ENCODE measurements at places on chromosomes 3 and 15. TPM values are rescaled to one million over a fixed set of nuclear protein-coding genes. Genes with fewer than 3 reads are reported as not detected.

- peaks cover 2% of the 10 kb centered on the region for H3K4me1 ChIP-seq
- no peaks in the 10 kb centered on the region for H3K27me3 ChIP-seq
- H3K27ac ChIP-seq: no peak overlapping the region
- H3K4me3 ChIP-seq: no peak overlapping the region
- no peaks in the 10 kb centered on the region for H3K36me3 ChIP-seq
These were observed 75.2 kb downstream of the LPP start for GRCh38 chr3:188229177-188229576.

DNA sequence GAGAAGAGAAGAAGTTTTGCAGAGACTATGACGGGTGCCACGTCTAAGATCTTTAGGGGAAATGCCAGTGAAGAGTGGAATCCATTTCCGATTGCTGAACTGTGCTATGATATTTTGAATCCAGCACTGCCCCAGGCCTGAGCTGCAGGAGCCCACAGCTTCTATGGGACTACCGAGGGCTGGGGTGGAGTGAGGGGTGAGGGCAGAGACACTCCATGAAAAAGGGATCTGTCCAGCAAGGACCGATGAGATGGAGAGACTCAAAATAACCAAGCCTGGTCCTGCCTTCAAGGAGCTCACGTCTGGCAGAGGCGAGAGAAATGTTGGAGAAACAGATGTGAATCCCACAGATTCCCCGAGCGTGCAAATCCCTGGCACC is 79.8 kb upstream of the MEF2A start:
- H3K4me1 ChIP-seq: peaks cover 6% of the 10 kb centered on the region
- DNase-seq: no peak
- no peaks in the 10 kb centered on the region for H3K27me3 ChIP-seq
- H3K4me3 ChIP-seq: peak overlapping the region; percentile 34

- peaks cover 3% of the 10 kb centered on the region for H3K4me1 ChIP-seq
- no peaks in the 10 kb centered on the region for H3K27me3 ChIP-seq
- H3K4me3 ChIP-seq: no peak overlapping the region
- no peak for DNase-seq
- H3K27ac ChIP-seq: no peak overlapping the region
- H3K36me3 ChIP-seq: no peaks in the 10 kb centered on the region
These were observed 81.3 kb upstream of the ZBED2 start for GRCh38 chr3:111676211-111677006.

DNA sequence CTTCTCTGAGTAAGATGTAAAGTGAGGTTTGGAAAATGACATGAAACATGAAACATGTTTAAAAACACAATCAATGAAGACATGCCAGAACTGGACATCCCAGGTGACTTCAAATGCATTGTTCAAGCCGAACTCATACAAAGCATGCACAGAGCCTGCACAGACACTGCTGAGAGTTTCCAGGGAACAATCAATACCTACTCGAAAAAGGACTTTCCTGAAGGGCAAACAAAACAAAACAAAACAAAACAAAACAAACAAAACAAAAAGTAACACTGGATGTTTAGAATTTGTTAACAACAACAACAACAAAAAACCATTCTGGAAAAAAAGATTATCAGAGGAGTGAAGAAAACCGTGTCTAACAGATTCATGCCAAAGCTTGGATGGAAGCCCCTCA is 10.5 kb upstream of the TM4SF19 start:
- no peak overlapping the region for H3K27ac ChIP-seq
- no peaks in the 10 kb centered on the region for H3K4me1 ChIP-seq
- no peaks in the 10 kb centered on the region for H3K27me3 ChIP-seq
- no peak overlapping the region for H3K4me3 ChIP-seq
- no peak for DNase-seq

DNA sequence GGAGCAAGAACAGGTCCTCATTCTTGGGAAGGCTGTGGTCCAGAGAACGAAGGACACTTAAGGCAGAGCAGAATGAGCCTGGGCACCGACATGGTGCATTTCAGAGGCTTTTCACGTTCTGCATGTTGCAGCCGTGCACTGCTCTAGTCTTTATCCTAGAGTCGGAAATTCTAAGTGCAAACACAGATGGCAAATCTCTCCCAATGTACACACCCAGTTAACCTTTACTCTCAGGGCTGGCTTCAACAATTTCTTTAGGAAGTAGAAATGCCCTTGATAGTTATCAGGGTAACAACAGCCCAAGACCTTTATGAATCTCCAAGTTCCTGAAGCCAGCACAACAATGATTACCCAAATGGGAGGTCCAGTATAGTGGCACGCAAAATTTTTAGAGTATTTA is 39.1 kb upstream of the LRTM1 start:
- no peak overlapping the region for H3K27ac ChIP-seq
- no peaks in the 10 kb centered on the region for H3K4me1 ChIP-seq
- H3K4me3 ChIP-seq: no peak overlapping the region
- DNase-seq: no peak
- H3K36me3 ChIP-seq: no peaks in the 10 kb centered on the region
- H3K27me3 ChIP-seq: no peaks in the 10 kb centered on the region

DNA sequence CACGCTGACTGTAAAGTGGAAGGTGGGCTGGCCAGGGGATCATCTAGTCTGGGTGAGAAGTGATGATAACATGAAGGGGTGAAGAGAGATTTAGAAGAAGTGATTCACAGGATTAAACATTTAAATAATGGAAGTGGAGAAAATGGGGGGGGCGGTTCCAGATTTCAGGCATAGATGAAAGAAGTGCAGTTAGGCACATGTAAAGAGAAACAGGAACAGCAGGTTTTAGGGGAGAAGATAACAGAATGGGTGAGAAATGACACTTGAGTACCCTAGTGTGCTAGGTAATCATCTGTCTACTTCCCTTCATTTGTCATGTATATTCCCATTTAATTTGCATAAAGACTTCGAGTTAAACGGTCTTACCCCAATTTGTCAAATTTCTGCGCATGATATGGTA is 15.3 kb downstream of the B3GNT5 start:
- no peak overlapping the region for H3K4me3 ChIP-seq
- H3K27ac ChIP-seq: no peak overlapping the region
- peaks cover 4% of the 10 kb centered on the region for H3K4me1 ChIP-seq
- H3K27me3 ChIP-seq: no peaks in the 10 kb centered on the region

DNA sequence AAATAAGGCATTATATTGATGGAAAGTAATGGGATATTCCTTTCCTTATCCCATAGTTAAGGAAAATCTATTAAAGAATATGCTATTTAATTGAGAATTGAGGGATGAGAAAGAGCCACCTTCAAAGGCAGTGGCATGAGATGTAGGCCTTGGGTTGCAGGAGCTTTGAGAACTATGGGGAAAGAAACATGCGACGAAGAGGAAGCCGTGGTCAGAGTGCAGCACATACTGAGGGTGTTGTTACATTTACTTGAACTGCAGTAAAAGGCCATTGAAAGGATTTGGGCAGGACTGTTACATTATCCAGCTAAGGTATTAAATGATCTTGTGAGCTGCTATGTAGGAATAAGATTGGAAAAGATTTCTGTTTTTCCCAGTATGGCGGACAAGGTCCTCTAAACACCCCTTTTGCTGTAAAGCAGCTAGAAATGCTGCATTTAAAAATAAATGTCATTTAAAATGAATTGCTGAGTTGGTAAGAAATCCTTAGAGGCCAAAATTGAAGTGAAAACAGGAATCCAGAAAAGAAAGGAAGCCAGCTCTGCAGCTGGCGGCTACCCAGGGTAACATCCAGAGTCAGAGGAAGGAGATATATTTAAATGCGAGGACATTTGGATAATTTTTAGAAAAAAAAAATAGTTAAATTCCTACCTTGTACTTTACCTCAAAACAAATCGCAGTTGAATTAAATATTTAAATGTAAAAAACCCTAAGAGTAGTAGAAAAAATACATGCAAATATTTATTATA is 61.7 kb downstream of the IL1RAP start:
- H3K36me3 ChIP-seq: no peaks in the 10 kb centered on the region
- H3K27me3 ChIP-seq: no peaks in the 10 kb centered on the region
- H3K4me1 ChIP-seq: no peaks in the 10 kb centered on the region
- H3K4me3 ChIP-seq: no peak overlapping the region
- DNase-seq: no peak
- no peak overlapping the region for H3K27ac ChIP-seq

- H3K4me1 ChIP-seq: no peaks in the 10 kb centered on the region
- H3K27me3 ChIP-seq: no peaks in the 10 kb centered on the region
- no peak overlapping the region for H3K4me3 ChIP-seq
- no peak overlapping the region for H3K27ac ChIP-seq
These were observed 121.1 kb downstream of the OXSM start for GRCh38 chr3:25910997-25911396.

GRCh38 chr3:16265455-16265786 is 409 bp downstream of the OXNAD1 start:
- no peaks in the 10 kb centered on the region for H3K27me3 ChIP-seq
- no peaks in the 10 kb centered on the region for H3K36me3 ChIP-seq
- peak overlapping the region; percentile 73 for H3K4me3 ChIP-seq
- H3K27ac ChIP-seq: peak overlapping the region; percentile 59

- H3K4me1 ChIP-seq: no peaks in the 10 kb centered on the region
- no peaks in the 10 kb centered on the region for H3K36me3 ChIP-seq
- no peak overlapping the region for H3K4me3 ChIP-seq
- no peak for DNase-seq
- no peak overlapping the region for H3K27ac ChIP-seq
These were observed 5.6 kb upstream of the RHOV start for GRCh38 chr15:40879609-40880008.

GRCh38 chr3:52084954-52085680 is 28.7 kb upstream of the DUSP7 start:
- H3K4me3 ChIP-seq: no peak overlapping the region
- no peaks in the 10 kb centered on the region for H3K36me3 ChIP-seq
- no peak for DNase-seq
- H3K27ac ChIP-seq: no peak overlapping the region
- no peaks in the 10 kb centered on the region for H3K4me1 ChIP-seq
- H3K27me3 ChIP-seq: no peaks in the 10 kb centered on the region

DNA sequence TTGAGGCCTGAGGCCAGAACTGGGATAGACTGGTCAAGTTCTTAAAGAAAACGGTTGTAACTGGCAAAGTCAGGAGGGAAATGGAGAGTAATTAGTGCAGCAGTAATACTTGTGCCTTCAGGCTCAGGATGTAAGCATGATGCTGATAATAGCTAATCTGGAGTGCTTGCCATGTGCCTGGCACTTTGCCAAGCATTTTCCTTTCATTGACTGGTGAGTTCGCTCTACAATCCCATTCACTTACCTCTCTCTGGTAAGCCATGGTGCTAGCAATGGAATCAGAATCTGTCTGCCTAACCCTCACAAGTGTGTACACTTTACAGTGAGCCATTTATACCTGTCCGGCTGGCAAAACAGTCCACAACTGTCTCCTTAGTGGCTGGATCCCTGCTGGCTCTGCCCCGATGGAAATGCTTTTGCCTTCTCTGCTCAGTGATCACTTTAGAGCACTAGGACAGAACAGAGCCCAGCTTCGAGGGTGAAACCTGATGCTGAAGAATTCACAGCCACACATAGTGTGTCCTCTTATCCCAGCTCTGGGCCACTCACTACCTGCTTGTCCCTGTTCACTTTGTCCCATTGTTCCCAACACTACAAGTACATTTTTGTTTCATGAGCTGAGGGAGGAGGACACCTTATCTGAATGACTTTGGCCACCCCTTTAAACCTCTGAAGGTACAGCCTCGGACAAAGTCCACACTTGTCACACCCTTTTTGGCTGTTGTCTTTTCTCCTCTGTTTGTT is 10.3 kb downstream of the CHP1 start:
- no peak for DNase-seq
- H3K27me3 ChIP-seq: no peaks in the 10 kb centered on the region
- no peak overlapping the region for H3K4me3 ChIP-seq
- H3K4me1 ChIP-seq: no peaks in the 10 kb centered on the region
- no peaks in the 10 kb centered on the region for H3K36me3 ChIP-seq

DNA sequence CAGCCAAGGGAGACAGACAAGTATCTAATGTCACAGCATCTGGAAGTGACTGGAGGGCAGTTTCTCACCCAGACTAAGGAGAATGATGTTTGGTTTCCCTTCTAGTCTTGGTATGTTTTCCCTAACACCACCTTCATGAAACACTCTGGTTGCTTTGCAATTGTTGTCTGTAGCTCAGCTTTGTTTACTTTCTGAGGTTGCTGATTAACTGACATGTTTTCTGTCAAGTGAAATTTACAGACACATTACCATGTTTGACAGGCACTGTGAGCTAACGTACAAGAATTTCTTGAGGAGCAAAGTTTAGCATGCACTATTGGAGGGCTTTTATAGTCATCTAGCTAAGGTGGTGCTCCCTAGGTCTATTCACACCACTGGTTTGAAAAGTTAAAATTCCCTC is 131.6 kb upstream of the NECTIN3 start:
- H3K4me1 ChIP-seq: no peaks in the 10 kb centered on the region
- no peak for DNase-seq
- H3K4me3 ChIP-seq: no peak overlapping the region
- no peak overlapping the region for H3K27ac ChIP-seq

- no peak overlapping the region for H3K4me3 ChIP-seq
- no peak for DNase-seq
- H3K36me3 ChIP-seq: no peaks in the 10 kb centered on the region
- H3K27ac ChIP-seq: no peak overlapping the region
These were observed 30.0 kb downstream of the U2SURP start for GRCh38 chr3:143031327-143031726.

GRCh38 chr3:157436583-157437291 is at the start of gene PTX3:
TSS of gene PTX3 (plus strand) at chr3:157436850. CDS start at chr3:157436934, 84 bp downstream.
- DNase-seq: no peak
- no peak within 1 kb of the TSS for H3K27ac ChIP-seq
- H3K27me3 ChIP-seq: no peaks in the 10 kb centered on the region
- peak within 1 kb of the TSS; percentile 27 for H3K4me3 ChIP-seq

- no peak overlapping the region for H3K27ac ChIP-seq
- DNase-seq: no peak
- H3K36me3 ChIP-seq: no peaks in the 10 kb centered on the region
- H3K4me3 ChIP-seq: no peak overlapping the region
- H3K4me1 ChIP-seq: no peaks in the 10 kb centered on the region
- H3K27me3 ChIP-seq: no peaks in the 10 kb centered on the region
These were observed 67.5 kb downstream of the TIPARP start for GRCh38 chr3:156741935-156742334.

GRCh38 chr15:65937476-65937875 is 68.2 kb downstream of the RAB11A start:
- DNase-seq: no peak
- no peak overlapping the region for H3K4me3 ChIP-seq
- no peaks in the 10 kb centered on the region for H3K27me3 ChIP-seq
- H3K4me1 ChIP-seq: no peaks in the 10 kb centered on the region

DNA sequence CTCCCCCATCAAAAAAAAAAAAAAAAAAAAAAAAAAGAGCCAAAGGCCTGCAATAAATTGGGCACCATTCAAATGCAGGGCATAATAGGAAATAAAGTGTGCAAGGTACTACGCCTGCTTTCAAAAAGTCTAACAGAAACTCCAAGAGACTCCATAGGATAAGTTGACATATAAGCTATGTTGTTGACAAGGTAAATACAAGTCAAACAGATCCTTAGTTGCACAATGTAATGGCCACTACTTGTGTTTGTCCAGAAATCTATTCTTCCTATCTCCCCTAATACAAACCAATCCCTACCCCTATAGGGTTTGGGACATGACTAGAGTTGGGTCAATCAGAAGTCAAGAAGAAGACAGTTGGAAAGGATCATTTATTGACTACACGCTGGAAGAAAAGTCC is 16.0 kb downstream of the MAP4 start:
- H3K4me3 ChIP-seq: no peak overlapping the region
- no peaks in the 10 kb centered on the region for H3K27me3 ChIP-seq
- H3K4me1 ChIP-seq: no peaks in the 10 kb centered on the region
- no peak overlapping the region for H3K27ac ChIP-seq
- DNase-seq: no peak

Gene GPR149
- not detected for total RNA-seq

Gene FILIP1L
- 59.6 TPM for total RNA-seq

Gene CFAP100
- 1.7 TPM for total RNA-seq

Gene EIF1B
- total RNA-seq: 96.2 TPM

Gene AADACL2
- not detected for total RNA-seq

Data from ovary (tissue), 10 donors.